Activated CD8-positive, alpha-beta memory T cell treated with anti-CD3 and anti-CD28 coated beads for 4 hours (primary cell): ENCODE measurements at places on chromosomes 4 and X.

DNA sequence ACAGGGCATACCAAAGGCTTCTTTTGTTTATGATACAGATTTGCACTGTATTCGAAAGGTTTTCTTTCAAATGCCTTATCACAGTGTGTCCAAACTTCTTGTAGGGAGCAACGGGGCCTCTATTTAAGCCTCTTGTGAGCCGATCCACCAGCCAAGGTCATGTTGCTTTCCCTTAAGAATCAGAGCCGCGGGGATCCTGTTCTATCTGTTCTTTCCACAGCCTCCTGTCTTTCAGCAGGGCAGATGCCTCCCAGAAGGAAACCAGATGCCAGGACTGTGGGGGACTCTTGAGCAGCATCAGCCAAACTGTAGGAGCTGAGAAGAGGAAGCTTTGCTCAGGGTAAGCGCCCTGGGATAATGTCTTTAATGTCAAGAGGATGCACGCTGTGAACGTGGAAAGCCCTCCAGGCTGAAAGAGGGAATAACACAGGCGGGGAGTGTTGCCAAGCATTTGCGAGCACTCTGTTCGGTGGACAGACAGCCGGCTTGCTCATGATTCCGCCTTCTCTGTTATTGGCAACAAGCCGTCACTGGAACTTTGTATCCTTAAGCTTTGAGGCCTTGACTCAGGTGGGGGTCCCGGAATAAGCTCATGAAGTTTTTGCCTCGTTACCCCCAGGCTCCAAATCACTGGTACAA, 279.8 kb upstream of the FRG1 start:
- DNase-seq, result no peak

- no peak for DNase-seq
Measured at GRCh38 chrX:10159145-10159468, 2.3 kb downstream of the CLCN4 start.

DNA sequence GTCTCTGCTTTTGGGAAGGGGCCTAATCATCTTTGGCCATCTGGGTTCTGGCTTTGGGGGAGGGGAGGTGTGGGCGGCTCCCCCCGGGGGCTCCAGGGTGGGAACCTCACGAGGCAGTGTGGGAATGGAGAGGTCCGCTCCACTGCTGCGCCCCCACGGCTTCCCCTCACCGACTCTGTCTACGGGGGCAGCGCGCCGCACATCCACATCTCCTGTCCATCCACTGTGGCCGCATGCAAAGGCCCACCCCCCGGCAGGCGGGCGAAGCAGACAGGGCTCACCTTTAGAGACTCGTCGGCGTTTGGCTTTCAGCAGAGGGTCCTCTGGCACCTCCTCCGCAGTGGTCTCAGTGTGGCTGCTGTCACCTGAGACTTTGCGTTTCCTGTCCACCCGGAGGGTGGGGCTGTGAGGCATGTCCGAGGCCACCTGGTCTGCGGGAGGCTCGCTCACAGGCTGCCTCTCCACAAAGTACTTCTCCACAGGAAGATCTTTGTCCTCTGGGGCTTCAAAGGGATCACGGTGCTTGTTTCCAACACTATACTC, 33.6 kb downstream of the BCOR start:
- no peak for DNase-seq

DNA sequence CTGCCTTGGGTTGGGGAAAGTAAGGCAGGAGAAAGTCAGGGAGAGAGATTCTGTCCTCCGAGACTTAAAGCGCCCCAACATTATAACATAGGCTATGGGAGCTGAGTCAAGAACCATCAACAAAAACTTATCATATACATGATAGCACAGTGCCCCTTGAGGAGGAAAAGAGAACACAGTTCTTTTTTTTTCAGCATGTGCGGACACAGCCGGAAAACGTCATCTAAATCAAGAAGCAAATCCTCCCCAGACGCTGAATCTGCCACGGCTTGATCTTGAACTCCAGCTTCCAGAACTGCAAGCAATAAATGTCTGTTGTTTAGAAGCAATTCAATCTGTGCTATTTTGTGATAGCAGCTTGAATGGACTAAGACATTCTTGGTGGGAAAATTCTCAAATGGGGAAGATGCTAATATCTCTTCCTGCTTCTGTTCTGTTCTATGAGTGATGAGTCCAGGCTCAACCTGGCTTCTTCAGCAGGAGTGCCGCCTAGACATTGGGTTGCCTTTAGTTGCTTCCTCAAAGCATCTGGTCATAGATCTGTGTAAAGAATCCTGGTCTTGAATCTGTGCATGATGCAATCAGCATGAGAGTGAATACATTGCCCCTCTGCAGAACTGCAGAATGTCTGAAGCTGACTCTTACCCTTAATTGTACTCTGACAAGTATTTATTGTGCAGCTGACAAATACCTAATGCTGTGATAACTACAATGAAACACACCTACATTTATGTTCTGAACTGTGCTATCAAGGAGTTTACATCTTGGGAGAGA, 549.8 kb upstream of the PRKX start:
- DNase-seq, result no peak

- DNase-seq, result no peak
Measured at GRCh38 chrX:134625315-134625718, 33.0 kb downstream of the PLAC1 start.

- DNase-seq, result no peak
Measured at GRCh38 chrX:152157042-152157441, 18.7 kb upstream of the MAGEA10 start.

DNA sequence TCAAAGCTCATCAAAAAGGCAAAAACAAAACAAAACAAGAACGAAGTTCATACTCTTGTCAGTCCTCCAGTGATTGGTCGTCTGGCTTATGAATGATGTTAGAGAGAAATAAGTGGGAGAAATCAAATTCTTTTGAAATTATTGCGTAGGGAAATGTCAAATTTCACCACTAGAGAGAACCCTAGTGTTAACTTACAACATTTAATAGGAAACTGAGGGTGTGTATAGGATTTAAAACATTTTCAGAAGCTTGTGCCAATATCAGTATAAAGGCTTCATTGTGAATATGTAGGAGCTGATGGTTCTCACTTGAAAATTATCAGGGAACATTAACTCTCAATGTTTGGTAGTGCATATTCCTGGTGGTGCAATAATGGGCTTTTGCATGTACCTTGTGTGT, 17.4 kb downstream of the ADH6 start:
- DNase-seq, result no peak

DNA sequence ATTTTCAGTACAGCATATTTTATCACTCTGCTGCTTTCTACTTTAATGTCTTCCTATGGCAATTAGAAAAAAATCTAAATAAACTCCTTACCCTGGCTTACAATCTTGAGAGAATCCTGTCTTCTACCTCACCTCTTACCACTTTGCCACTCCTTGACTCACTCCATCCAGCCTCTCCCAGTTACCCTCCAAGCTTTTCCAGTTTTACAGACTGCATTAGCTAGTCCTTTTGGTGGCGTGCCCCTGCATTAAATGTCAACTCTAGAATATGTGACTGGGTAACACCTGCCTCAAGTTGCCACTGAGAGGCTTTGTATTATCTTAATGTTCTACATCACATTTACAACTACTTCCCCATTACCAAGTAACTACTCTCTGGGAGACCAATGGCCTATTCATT, 7.5 kb upstream of the CDKL2 start:
- DNase-seq, result no peak

GRCh38 chr4:130479020-130479419, 1383.1 kb downstream of the C4orf33 start:
- DNase-seq, result no peak

GRCh38 chrX:122445466-122445865, 738.6 kb upstream of the GRIA3 start:
- no peak for DNase-seq

- DNase-seq, result no peak
Measured at GRCh38 chrX:68753218-68753617, 75.6 kb upstream of the EFNB1 start.

DNA sequence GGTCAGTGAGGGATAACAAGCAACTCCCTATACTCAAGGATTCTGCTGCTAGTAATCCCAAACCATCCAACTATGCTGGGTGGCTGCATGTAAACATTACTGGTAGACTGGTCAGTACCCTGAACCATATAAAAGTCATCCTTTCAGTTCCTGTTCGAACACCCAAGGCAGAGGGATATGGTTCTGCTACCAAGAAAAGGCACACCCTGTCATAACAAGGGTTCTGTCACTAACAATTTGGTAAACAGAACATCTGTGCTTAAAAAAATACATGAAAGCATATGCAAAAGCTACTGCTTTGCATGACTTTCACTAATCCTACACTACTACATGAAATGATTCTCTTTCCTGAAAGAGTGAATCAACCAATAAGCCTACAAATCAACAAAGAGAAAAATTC, 76.8 kb upstream of the MCF2 start:
- no peak for DNase-seq

DNA sequence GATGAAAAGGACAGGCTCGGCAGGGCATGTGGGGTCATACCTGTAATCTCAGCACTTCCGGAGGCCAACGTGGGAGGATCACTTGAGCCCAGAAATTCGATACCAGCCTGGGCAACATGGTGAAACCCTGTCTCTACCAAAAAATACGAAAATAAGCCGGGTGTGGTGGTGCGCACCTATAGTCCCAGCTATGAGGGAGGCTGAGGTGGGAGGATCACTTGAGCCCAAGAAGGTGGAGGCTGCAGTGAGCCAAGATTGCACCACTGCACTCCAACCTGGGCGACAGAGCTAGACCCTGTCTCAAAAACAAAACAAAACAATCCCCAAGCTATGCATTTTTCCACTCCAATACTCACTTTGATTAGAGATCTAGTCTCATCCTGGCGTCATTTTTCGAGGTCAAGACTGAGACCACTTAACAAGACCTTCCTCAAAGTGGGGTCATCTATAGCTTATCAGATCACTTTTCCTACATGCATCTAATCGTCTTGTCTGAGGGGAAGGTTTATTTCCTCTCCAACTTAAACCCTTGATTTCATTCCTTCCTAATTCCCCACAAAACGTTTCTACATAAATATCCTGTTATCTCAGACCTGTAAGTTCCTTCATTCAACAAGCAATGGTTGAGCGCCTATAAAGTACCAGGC, 1.3 kb downstream of the NKAP start:
- DNase-seq, result no peak
